ENCODE measurements at places on chromosomes 1 and 21.

DNA sequence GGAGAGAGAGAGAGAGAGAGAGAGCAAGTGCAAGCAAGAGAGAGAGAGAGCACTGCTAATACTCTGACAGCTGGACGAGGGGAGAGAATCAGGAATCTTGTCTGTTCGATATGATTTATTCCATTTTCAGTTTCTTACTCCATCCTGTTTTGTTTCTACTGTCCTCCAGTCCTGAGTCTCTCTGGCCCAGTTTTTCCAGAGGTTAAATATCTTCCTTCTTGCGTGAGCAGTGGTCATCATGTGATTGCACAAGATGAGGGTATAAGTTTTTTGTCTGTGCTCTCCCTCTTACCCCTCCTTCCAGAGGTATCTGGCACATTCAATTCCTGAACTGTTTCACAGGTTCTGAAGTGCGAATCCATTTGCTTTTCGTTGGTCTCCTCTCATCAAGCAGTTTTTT lies 16.8 kb downstream of the UBE2U start:
- DNase-seq = no peak

DNA sequence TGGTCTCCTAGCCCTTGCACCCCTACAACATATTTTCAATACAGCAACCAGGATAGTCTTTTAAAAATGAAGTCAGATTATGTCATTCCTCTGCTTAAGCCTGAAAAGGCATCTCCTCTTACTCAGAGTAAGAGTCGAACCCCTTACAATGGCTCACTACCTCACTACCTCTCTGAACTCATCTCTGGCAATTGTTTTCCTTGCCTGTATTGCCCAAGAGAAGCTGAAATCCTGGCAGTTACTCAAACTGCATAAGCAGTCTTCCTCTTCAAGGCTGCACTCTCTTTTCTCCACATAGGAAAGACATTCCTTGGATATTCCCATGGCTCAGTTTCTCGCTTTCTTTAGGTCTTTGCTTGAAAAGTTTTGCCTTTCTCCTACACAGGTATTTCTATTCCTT lies 22.7 kb downstream of the CLDN8 start:
- no peak for DNase-seq

GRCh38 chr1:24233684-24234600 lies 46.9 kb upstream of the IFNLR1 start:
- DNase-seq = no peak

DNA sequence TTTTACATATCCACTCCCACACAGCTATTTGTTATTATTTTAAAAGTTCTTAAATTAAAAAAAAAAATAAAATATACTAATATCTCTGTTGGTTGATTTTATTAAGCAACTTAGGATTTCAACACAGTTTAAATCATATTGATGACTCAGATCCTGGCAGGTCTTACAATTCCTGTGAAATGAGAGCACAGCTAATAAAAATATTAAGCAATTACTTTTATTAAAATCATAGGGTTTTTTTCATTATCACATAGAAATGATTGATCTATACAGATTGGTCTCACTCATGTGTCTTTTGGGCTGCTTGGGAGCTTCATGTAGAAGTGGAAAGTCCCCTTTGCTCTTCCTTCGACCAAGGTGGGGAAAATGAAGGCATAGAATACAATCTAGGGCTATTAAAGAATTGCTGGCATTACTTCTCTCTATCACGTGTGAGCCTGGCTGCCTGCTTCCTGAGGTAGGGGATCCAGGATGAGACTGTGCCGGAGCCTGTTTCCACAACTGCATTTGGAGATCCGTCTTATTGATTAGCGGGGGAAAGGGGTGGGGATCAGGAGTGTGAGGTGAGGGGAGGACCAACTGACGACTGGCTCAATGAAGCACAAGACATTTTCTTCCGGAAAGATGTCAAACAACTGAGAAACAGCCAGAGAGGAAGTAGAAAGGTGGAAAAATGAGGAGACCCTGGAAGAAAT lies 858.0 kb downstream of the USP25 start:
- no peak for DNase-seq

GRCh38 chr1:77783141-77783540 lies 3.7 kb downstream of the MIGA1 start:
- DNase-seq = no peak

GRCh38 chr1:22709227-22709626 lies 1.4 kb upstream of the EPHB2 start:
- no peak for DNase-seq

DNA sequence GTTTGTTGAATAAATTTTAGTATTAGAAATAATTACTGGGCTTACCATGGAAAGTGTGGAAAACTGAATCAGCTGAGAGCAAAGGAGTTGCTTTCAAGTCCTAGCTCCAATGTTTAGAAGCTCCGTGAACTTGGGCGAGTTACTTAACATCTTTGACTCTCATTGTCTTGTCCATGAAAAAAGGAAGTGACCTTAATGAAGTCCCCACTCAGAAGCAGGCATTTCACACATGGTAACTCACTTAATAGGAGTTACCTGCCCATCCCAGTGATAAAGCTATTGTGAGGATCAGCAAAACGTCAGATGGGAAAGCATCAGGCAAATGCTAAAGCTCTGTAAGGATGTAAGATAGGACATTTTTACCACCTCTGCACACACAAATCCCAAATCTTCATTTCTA lies 34.0 kb upstream of the GADD45A start:
- DNase-seq = no peak

DNA sequence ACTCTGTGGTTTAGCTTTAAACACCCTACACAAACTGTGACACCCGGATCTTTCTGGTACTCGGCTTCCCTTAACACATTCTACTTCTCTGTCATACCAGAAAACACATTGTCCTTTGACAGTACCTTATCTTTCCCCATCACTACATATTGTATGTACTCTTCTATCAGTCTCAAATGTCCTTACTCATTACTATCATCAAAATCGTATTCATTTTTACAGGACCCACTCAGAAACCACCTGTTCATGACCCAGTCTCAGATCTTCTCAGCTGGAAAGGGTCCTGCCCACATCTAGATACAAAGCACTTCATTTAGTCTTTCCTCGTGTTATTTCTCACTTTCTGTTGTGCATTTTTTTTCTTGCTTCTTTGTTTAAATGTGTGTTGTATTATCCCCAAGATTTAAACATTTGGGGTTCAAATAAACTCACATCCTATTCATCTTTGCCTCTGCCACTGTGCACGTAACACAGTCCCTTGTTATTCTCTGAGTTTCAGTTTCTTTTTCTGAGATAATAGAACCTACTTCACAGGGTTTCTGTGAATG lies 27.7 kb downstream of the CD34 start:
- DNase-seq = peak; percentile 74

GRCh38 chr1:247293047-247293446 lies 37.2 kb downstream of the VN1R5 start:
- no peak for DNase-seq

DNA sequence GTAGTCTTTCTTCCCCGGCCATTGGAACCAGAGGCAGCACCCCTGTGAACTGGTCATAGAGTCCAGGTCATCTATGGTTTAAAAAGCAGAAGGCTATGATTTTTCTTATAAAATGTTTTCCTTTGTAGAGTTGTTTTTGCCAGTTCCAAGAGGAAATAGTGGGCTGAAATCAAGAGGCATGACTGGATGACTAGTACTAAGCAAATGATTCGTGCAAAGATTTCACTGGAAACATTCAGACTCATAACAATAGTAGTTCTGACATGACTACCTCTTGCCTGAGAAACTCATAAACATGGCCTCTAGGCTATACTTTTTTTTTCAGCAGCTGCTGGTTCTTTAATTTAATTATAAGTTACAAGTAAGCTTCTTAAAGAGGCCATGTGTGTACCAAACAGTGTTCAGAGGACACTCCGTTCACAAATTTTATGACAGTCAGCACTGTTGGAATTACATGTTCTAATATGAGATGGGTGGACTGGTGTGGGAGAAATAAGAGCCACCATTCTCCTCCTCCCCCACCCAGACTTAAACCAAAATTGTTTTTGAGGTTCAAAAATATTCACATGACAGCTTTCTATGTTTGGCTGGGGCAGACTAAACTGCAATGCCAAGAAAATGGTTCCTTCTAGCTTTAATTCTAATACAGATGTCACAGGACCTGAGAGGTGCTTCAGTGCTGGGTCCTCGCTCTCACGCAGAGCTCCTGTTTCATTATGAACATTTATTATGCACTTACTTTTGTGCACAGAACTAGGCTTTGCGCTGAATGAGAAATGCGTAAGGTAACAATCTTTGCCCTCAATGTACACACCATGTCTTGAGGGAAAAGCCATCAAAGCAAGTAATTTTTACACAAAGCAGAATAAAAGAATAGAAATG lies 147.5 kb downstream of the ZC3H11B start:
- DNase-seq = no peak

GRCh38 chr1:32071758-32072621 lies 749 bp upstream of the TMEM39B start:
- DNase-seq = no peak

DNA sequence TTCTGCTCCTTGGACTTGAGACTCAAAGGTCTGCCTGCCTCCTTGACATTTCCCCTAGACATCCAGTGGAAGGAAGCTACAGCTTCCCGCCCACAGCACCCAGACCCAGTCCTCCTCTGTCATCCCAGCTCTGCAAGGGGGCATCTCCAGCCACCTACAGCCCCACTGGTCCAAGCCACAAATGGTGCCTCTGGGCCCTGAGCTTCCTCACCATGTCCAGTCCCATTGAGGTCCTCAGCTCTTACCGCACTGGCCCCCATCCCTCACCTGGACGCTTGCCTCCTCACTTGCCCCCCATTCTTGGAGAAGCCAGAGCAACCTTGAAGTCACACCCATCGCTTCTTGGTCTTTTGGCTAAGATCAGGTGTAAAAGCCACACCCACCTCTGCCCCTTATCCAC lies 13.2 kb downstream of the PODN start:
- DNase-seq = no peak

DNA sequence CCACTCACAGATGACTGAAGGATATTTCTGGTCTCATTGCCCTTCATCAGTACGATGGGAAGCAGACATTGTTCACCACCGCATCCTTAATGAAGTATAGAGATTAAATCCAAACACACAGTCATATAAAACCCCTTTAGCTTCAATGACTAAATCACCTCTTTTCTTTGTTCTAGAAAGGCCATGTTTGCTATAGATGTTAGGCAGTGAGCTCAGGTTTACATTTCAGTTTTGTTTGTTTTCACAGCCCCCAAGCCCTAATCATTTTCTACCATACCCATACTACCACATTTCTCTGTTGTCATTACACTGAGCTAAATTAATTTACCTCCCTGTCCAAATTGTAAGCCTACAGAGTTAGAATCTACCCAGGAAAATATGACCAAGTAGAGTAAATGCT lies 385.1 kb downstream of the NTNG1 start:
- no peak for DNase-seq

DNA sequence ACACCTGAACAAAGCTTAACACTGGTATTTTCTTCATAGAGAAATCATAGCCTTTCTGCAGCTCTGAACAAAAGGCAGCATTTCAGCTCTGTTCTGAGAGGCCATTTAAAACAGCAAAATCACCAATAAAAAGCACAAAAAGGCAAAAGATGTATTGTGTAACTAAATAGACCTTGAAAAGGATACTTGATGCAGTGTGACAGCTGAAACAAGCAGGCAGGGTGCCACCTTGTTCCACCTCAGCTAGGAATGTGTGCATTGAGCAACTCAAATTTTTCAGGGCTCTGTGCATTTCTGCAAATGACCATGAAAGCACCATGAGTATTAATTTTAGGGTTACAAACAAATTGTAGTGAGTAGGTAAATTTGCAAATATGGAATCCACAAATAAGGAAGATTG lies 65.8 kb downstream of the RHOU start:
- DNase-seq = no peak

DNA sequence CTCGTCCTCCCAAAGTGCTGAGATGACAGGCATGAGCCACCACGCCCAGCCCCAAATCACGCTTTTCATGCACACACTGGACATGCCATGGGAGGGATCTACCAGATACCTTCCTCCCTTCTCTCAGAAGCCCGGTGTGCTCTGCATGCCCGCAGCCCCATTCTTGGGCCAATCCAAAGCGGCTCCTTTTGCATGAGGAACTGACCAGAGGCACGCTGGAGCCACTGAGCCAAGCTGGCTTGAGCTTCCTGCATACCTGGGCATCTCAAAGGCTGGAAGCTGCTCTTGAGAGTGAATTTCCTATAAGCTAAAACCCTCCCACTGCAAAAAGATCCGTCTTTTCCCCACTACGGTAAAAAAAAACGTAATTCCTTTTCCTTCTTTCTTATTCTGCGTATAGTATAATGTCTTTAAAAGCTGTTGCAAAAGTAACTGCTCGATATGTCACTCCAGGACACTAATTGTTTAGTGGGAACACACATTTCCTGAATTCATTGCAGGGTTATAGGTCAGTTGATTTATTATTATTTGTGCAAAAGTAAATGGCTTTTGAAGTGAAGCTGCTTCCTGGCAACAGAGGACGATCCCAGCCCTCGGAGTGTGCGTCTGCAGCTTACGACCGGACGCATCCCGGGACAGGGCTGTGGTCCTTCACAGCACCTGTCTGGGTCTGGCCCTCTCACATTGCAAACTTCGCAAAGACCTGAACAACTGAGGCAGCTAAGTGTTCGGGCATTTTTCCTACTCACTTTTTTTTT lies 61.8 kb upstream of the ETS2 start:
- DNase-seq = no peak

- no peak for DNase-seq
Measured at GRCh38 chr1:29983321-29983720, 740.1 kb downstream of the MATN1 start.

DNA sequence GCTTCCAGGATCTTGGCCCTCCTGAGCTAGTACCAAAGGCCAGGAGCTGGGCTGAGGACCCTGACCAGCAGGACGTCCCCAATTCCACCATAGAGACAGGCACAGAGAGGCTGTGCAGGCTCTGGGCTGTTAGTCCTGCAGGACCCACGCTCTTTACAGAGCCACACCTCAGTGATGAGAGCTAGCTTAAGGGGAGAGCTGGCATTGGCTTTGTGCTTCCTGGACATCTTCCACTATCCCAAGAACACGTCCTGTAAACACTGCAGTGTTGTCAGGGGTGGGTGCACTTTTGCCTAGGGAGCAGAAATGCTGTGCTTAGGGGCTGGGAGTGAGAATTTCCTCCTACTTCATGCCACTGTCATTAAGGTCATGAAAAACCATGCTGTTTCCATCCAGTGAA lies 91.7 kb upstream of the EDN2 start:
- DNase-seq = no peak

- DNase-seq = no peak
Measured at GRCh38 chr1:165153182-165153581, 203.3 kb downstream of the LMX1A start.

GRCh38 chr1:86409416-86410021 lies 13.4 kb upstream of the ODF2L start:
- no peak for DNase-seq

- DNase-seq = no peak
Measured at GRCh38 chr1:61746813-61747212, 4.5 kb downstream of the PATJ start.

GRCh38 chr1:219574484-219575087 lies 38.3 kb downstream of the ZC3H11B start:
- no peak for DNase-seq
